ENCODE measurements at places on chromosomes 16 and 17.

DNA sequence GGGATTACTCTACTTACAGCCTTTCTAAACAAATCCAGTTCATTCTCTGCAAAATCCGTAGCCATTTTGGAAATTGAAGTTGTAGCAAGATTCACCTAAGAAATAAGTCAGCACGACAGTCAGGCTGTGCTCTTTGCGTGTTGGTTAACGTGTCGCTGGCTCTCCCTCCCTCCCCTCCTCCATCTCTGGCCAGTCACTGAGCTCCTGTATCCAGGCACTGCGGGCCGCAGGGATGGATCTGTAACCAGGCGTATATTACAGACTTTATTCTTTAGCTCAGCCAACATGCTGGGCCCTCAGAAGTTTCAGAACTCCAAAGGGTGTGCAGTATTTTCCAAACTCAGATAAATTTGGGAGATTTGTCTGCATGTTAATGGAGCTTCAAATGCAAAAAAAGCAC lies 30.8 kb downstream of the KDM8 start:
- no peak for DNase-seq

DNA sequence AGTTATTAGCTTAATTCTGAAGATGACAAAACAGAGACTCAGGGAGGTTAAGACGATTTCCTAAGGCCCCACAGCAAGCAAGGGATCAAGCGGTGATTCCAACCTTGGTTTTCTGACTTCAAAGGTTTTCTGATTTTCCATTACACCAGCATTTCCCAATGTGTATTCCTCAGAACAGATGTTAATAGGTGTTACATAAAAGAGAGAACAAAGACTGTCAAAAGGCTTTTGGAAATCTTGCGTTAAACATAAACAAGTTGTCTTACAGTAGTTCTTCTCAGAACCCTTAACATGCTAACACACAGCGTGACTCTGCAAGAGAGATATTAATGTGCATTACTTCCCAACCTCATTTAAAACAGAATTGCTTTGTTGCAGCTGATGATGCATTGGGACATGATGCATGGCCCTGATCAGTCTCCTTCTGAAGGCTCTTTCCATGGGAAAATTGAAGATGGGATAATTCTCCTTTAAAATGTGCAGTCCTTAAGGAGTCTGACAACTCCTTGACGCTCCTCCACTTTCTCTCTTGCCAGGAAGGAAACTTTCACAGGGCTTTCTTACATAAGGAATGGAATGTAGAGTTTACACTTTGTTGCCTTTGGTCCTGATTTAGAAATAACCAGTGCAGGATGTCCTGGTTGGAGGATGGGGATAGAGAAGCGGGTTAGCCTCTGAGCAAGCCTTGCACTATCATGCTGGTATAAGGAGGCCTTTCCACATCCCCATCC lies 21.5 kb upstream of the MMD start:
- no peak for DNase-seq

DNA sequence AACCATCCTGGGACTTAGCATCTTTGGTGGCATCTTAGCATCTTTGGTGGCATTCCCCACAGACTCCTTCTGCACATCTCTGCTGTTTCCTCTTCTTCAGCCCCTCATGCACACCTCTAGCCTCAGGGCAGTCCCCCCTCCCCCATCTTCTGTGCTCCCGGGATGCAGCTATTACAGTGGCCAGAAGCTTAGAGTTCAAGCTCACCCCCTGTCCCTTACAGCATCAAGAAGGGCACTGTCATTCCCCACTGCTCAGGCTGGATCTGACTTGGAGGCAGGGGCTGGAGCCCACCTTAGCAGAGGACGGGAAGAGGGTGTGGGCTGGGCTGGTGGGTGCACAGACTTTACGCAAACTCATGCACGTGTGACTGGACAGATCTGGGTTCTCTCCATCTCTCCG lies 650 bp downstream of the EPN3 start:
- no peak for DNase-seq

DNA sequence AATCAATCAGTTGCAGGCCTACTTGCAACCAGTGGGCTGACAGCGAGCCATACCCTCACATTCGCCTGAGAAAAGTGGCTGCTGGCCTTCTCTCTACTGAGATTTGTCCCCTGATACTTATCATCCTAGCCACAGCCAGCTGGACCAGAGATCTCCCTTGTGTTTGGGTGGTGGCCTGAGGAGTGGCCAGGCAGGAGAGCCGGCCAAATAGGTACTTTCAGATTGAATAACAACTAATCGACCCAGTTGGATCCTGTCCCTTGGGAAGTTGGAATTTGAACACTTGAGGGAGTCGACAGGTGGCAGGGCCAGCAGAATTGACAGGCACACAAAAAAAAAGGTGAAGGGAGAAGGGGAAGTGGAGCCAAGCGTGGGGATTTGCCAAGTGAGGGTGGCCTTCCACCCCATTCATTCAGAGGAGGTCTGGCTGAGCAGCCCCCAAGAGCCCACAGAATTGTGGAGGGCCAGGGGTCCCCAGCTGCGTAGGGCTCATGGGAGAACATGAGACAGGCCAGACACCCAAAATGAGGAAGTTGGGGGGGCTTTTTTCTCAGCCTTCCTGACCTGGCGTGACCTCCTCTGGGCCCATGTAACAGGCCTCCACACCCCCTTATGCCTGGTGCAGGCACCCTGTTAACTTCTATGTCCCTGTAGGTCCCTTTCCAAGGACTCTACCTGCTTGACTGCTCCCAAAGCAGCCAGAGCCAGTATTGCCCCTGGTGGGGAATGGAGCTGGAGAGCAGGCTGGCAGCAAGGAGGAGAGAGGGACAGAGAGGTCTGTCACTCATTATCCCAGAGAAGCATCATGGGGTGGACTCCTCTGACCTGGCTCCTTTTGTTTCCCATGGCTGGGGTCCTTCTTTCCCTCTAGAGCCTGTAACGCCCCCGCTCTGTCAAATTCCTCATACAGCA lies 2.9 kb upstream of the RANGRF start:
- DNase-seq, result no peak

DNA sequence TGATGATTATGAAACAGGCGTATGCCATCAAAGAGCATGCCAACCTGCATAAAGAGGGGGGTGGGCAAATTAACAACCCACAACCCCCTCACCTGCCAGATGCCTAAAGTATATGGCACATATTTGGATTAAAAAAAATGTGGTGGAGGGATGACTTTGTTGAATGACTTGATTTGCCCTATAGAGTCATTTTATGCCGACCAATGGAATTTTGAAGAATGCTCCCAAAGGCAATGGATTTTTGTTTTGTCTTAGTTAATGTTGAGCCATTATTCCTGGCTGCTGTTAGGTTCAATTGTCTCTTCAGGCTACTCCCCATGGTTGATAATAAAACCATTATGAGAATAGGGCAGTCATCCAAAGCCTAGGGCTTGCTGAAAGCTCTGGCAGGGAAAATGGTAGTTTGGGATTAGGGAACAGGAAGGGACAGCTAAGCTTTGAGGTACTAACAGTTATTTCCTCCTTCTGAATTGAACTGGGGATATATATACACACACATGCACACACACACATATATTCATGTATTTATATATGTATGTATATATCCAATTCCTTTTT lies 5.8 kb upstream of the CHCT1 start:
- DNase-seq, result no peak

DNA sequence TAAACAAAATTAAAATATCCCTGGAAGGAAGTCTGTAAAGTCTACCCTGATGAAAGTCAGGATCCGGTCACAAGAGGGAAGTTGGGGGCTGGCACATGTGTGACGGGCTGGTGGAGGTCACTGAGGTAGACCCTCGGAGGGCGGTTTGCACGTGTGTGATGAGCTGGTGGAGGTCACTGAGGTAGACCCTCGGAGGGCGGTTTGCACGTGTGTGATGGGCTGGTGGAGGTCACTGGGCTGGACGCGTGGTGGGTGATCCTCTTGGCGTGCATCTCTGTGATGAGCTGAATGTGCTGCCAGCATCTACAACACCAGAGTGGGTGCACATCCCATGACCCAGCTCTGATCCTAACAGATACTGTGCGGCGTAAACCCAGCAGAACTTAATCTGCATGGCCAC lies 43.7 kb upstream of the METRNL start:
- no peak for DNase-seq

- no peak for DNase-seq
Measured at GRCh38 chr17:14856176-14856575, 408.9 kb downstream of the PMP22 start.

DNA sequence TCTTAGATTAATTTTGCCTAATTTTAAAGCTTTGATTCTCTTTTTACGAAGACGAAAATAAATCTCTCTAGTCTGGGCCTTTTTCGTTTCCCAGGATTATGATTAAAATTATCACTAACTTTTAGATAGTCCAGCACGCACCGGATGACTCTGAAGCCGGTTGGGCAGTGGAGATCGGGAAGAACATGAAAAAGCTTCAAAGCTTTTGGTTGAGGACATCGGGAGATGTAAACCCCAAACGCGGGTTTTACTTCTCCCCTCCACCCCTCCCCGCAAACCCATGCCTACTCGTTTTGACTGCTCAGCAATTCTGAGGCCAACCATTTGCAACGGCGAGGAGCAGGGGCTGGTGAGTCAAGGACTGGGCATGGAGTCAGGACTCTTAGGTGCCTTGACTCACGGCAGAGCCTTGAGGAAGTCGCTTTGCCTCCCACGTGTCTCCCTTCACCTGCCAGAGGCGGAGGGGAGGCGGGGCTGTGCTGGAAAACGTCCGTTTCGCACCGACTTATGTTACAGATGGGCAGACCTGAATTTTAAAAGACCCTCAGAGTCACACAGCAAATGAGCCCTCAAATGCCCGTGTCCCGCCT lies 989 bp upstream of the DUSP14 start:
- peak; percentile 62 for DNase-seq

GRCh38 chr16:84018710-84019109 lies 23.9 kb downstream of the SLC38A8 start:
- no peak for DNase-seq

DNA sequence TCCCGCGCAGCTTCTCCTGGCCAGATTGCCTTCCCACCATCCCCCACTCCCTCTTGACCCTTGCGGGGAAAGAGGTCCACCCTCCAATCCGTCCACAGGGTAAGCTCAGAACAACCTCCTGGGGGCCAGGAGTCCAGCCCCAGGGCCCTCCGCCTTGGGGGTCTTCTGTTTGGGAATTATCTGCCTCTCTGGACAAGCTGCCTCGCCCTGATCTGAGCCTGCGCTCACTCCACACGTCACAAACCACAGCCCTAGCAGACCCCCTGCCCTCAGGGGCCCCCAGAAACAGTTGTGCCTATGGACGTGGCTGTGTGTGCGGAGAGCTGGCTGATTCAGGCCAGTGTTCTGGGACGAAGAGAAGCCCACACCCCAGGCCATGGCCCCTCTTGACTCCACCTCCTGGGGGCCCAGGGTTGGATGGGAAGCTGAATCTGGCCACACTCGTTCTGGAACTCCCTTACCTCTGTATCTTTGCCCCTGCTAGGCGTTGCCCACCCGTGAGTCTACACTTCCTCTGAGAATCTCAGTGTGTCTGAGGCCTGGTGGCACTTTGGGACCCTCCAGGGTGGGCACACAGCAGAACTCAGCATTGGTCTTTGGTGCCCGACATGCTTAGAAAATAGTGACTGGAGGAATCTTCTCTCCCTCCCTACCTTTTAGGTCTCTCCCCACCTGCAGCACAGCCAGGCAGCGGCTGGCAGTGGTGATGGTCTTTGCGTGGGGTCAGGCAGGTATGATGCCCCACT lies 119.9 kb upstream of the SMURF2 start:
- no peak for DNase-seq

GRCh38 chr16:3075523-3075915 lies 10.1 kb downstream of the IL32 start:
- no peak for DNase-seq

- no peak for DNase-seq
Measured at GRCh38 chr17:35345445-35345925, 27.9 kb downstream of the SLFN11 start.

DNA sequence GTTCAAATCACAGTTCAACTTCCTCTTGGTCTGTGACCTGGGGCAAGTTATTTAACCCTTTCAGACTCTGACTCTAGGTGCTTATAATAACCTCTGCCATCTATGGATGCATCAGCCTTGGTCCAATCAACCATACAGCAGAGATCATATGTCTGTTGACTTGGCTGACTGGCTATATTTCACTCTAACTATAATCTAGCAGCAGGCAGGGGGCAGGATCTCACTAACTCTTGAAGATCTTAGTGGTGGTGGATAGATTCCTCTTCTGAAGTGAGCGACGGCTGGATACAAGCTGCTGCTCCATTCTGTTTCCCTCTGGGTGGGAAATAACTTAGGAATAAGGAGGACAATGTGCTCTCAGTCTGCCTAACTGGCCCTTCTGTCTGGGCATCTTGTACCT lies 146.6 kb downstream of the SKAP1 start:
- no peak for DNase-seq

GRCh38 chr16:12344577-12345343 lies 368.2 kb downstream of the SNX29 start:
- no peak for DNase-seq

All from NCI-H82 (cell line).